Anterior cingulate cortex (tissue), 58 donors: ENCODE measurements at places on chromosomes 3 and 15.

DNA sequence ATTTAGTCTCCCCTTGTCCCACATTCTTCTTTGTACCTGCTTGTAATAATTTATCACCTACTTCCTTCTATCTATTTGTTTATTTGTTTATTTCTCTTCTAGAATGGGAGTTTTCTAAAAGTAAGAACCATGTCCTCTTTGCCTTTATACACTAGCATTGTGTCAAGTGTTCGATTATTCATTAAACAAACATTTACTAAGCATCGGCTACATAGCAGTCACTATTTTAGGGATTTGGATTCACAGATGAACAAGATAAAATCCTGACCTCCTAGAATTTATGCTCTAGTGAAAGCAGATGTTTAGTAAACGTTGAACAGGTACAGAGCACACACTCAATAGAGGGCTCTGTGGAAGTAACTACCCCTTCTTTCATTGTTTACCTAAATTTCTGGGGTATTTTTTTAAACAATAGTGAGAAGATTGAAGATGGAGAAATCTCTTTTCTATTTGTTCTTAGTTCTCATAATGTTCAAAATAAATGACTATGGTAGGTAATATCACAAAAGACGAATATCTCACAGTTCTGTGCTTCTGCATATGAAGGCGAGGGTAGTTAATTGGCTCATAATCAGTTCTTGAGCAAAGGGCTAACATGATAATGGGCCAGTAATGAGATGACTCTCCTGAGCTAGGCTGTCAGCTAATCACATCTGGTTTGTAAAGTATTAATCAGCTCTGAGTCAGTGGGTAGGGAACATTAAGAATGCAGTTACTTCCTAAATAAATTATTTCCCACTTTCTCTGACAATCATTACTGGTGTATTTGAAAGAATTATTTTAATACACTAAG is 111.9 kb downstream of the SLC9A9 start:
- no peak for DNase-seq

GRCh38 chr3:66037986-66038369 is 740 bp downstream of the MAGI1 start:
- DNase-seq, result no peak

DNA sequence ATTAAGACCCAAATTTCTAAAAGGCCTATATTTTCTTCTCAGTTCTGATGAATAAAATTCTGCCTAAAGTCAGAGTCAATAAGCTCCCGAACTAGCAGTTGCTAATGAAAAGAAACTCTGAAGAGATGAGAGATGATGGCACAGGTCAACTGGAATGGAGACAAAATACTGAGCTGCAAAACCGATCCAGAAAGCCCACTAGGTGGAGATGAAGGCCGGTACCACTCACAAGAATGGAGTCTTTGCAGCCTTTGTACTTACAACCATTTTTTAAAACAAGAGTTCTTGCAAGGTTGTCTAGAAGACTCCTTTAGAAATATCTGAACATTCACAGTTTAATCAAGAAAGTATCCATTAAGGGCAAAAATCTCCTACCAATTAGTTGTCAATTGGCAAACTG is 119.9 kb upstream of the TJP1 start:
- no peak for DNase-seq

- DNase-seq, result no peak
These were observed 32.9 kb downstream of the EPHB3 start for GRCh38 chr3:184594371-184595001.

- no peak for DNase-seq
These were observed 83.6 kb downstream of the SLC7A14 start for GRCh38 chr3:170502297-170502696.

GRCh38 chr15:38530113-38530512 is 34.5 kb downstream of the RASGRP1 start:
- no peak for DNase-seq

DNA sequence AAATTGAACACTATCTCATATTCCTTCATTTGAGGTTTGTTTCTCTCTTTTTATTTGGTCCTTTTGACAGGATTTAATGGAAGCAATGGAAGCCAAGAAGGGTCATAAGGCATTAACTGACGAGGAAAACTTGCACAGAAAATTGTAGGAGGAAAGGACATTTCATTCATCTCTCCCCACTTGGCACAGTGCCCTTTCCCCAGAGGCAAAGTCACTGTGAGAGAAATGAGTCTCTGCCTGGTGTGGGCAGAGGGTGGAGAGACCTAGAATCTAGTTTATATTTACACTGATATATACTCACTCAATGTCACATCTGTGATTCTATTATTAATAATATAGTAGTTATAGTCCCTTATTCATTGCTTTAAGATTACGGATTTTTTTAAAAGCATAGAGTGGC is 324.6 kb upstream of the IL12A start:
- no peak for DNase-seq

GRCh38 chr15:79874242-79874641 is 22.6 kb downstream of the MTHFS start:
- no peak for DNase-seq

DNA sequence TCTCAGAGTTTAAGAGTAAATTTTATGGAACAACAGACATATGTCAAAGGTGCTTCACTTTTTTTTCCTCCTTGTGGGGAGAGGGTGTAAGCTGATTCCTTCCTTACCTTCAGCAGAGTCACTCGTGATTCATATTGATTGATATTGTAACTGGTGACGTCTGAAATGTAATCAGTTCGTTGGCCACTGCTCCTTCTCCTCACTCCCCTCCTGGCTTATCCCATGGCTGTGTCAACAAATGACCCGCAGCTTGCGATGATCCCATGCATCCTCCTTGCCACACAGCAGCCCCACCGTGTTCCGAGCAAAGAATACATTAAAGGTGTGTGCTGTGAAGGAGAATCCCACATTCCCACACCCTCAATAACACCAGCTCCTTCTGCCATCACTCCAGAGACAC is 7.3 kb downstream of the MGLL start:
- no peak for DNase-seq

DNA sequence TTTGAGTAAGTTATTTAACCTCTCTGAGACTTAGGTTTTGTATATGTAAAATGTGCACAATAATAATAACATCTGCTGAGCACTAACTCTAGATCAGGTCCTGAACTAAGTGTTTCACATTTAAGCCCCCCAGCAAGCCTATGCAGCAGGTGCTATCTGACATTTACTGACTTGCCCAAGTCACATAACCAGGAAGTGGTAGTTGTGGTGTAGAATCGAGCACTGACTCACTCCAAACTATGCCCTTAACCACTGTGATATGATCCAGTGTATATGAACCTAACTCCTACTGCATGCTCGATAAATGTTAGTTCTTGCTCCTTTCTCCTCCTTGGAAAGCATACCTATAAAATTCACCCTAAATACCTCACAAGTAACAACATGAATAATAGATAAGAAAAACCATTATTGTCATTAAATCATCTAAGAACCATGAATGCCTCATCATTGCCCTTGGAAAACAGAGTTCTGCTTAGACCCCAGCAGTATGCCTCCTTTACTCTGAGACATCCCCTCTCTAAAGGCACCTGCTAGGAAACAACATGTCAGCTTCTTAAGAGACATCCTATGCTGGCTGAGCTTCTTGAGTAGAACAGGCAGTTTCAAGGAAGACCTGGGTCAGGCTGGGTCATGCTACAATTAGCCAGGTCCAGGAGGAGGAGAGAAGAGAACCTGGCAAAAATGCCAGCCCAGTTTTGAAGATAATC is 3.0 kb upstream of the SHC4 start:
- no peak for DNase-seq

DNA sequence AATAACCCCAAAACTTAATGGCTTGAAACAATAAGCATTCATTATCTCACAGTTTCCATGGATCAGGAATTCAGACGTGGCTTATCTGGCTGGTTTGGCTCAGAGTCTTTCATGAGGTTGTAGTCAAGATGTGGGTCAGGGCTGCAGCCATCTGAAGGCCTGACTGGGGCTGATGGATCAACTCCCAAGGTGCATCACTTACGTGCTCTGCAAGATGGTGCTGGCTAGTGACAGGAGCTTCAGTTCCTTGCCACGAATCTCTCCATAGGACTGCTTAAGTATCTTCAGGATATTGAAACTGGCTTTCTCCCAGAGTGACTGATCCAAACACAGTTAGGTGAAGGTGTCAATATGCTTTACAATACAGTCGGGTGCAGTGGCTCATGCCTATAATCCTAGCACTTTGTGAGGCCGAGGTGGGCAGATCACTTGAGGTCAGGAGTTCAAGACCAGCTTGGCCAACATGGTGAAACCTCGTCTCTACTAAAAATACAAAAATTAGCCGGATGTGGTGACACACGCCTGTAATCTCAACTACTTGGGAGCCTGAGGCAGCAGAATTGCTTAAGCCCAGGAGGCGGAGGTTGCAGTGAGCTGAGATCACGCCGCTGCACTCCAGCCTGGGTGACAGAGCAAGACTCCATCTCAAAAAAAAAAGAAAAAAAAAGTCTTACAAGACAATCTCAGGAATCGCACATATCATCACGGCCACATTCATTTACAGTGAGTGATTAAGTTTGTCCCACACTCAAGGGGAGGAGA is 28.5 kb upstream of the PTPRG start:
- DNase-seq, result no peak

GRCh38 chr15:65896236-65896635 is 26.9 kb downstream of the RAB11A start:
- DNase-seq, result no peak

- no peak for DNase-seq
These were observed 426.5 kb upstream of the RASGRP1 start for GRCh38 chr15:38991126-38991525.

GRCh38 chr3:68045976-68046375 is 391.6 kb upstream of the SUCLG2 start:
- DNase-seq, result no peak

DNA sequence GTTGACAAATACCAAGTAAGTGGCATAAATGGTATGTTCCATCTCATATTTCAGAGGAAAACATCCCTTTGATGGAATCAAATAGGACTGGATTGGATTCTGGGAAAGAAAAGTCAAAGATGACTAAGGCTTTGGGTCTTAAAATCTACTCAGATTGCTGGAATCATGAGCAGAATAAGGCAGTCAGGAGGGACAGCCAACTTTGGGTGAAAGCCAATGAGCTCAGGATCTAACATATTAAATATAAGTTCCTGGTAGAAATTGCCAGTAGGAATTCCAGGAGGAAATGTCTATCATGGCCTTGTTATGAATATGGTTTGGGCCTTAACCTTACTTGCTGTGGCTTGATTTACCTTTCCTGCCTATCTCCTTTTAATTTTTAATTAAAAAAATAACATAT is 55.3 kb downstream of the ISL2 start:
- no peak for DNase-seq

DNA sequence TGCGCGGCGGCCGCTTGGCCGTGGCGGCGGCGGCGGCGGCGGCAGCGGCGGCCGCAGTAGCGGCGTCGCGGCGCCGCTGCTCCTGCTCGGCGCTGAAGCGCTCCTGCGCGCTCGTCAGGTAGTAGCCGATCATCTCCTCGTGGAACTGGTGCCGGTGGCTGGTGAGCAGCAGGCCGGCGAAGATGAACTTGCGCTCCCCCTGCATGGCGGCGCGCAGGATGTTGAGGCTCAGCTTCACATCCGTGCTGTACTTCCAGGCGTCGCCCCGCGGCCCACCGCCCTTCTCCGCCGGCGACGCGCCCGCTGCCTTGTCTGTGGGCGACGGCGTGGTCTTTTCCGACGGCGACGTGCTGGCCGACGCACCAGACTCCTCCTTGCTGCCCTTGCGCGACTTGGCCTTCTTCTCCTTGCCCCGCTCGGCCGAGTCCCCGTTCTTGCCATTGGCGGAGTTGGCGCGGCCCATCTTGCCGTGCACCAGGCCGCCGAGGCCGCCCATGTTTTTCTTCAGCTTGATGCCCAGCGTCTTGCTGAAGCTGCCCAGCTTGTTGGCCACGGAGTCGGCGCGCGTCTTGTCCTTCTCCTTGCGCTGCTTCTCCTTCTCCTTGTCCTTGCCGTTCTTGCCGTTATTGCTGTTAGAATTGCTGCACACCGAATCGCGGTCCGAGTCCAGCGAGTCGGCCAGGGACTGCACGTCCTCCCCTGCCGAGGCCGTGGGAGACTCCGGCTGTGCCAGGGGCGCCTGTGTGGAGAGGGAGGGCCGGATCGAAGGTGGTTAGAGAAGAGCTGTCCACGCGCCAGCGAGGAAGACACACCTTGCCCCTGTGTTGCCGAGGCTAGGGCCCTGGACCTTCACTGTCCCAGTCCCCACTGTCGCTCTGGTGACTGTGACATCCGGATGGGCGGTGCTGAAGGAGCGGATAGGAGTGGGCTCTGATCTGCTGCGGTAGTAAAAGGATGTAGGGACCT is 157.6 kb downstream of the KLF13 start:
- DNase-seq, result no peak

DNA sequence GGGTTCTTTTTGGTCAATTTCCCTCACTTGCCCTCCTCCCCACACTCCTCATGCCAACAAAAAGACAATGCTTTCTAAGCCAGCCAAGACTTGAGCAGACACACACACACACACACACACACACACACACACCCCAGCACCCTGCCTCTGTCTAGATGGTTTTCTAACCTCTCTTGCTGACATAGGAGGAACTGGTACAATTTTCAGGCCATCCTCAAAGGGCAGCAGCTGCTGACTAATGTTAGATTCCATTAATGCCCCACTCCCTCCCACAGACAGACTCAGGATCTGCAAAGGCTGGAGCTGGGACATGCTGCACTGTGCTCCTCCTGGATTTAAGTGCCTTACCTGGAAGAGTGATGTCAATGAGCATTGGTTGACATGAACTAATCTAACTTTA is 438.4 kb downstream of the OCA2 start:
- DNase-seq, result no peak

GRCh38 chr3:139557041-139557440 is 17.5 kb upstream of the RBP1 start:
- DNase-seq, result no peak

- no peak for DNase-seq
These were observed 111.2 kb downstream of the LSM3 start for GRCh38 chr3:14289590-14290461.

- no peak for DNase-seq
These were observed 619.2 kb downstream of the DIPK2A start for GRCh38 chr3:144590854-144591253.

- peak; percentile 5 for DNase-seq
These were observed 37.2 kb downstream of the SSUH2 start for GRCh38 chr3:8607234-8608040.

GRCh38 chr3:188926741-188927511 is 244.8 kb upstream of the TPRG1 start:
- no peak for DNase-seq

GRCh38 chr3:71602256-71602655 is 18.7 kb upstream of the FOXP1 start:
- no peak for DNase-seq

DNA sequence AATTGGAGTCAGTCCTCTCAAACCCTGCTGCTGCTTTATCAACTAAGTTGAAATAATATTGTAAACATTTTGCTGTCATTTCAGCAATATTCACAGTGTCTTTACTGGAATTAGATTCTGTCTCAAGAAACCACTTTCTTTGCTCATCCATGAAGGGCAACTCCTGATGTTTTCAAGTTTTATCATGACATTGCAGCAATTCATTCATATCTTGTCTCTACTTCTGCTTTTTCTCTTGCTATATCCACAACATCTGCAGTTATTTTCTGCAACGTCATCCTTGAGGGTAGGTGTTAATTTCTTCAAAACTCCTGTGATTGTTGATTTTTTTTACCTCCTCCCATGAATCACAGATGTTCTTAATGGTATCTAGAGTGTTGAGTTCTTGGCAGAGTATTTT is 181.6 kb downstream of the EPHA6 start:
- no peak for DNase-seq

GRCh38 chr15:37693926-37694325 is 240.5 kb upstream of the TMCO5A start:
- no peak for DNase-seq
